ENCODE measurements at places on chromosomes 6 and 20. TPM values are rescaled to one million over a fixed set of nuclear protein-coding genes. Genes with fewer than 3 reads are reported as not detected.

DNA sequence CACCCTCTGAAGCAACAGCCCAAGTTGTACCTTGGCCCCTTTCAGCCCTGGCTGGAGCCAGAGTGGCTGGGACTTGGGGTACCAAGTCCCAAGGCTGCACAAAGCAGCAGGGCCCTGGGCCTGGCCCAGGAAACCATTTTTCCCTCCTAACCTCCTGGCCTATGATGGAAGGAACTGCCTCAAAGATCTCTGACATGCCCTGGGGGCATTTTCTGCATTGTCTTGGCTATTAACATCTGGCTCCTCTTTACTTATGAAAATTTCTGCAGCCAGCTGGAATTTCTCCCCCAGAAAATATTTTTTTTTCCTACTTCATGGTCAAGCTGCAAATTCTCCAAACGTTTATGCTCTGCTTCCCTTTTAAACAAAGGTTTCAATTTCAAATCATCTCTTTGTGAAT, 269.4 kb upstream of the CDYL start:
- H3K4me1 ChIP-seq, result no peaks in the 10 kb centered on the region
- peaks cover 33% of the 10 kb centered on the region for H3K27me3 ChIP-seq
- H3K27ac ChIP-seq, result no peak overlapping the region
- no peak overlapping the region for H3K4me3 ChIP-seq
- DNase-seq, result no peak

DNA sequence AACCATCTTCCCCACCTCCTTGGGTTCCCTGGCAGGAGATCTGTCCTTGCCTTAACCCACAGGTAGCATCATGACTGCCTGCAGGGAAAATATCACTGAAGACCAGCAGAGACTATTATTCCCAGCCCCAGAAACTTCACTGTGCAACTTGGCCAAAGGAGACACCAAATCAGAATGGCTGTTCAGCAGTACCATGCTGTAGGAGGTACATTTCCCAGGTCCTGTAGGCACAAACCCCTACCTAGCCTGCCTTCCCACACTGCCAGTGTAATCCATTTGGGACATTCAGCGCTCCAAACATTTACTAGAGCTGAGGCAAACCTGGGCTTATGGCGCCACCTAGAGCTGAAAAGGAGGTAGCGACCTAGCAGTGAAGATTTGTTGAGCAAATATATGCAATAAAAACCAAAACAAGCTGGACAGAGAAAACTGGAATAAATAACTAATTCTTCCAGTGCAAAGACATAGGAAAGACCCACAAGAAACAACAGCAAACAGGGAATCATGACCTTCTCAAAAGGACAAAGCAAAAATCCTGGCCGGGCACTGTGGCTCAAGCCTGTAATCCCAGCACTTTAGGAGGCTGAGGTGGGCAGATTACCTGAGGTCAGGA, 60.3 kb downstream of the VTA1 start:
- no peak overlapping the region for H3K27ac ChIP-seq
- H3K4me1 ChIP-seq, result no peaks in the 10 kb centered on the region
- H3K4me3 ChIP-seq, result no peak overlapping the region

Gene NOX3
- not detected for total RNA-seq

Gene SDHAF4
- 13.1 TPM for total RNA-seq

DNA sequence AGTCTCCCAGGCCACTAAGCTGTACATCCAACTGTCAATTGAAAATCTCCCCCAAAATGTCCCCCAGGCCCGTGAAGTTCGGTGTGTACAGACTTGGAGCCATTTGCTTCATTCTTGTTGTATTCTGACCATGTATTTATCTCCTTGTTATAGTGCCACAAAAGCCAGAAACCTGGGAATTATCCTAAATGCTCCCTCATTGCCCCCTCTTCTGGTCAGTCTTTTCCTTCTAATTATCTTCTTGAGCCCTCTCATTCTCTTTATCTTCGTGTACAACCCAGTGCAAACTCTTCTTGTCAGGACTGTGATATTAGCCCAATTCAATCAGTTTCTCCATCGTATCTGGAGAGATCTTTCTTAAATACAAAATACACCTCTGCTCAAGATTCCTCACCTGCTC, 64.7 kb downstream of the RFX6 start:
- no peak for DNase-seq
- no peaks in the 10 kb centered on the region for H3K36me3 ChIP-seq
- H3K27me3 ChIP-seq, result peaks cover 5% of the 10 kb centered on the region
- H3K4me3 ChIP-seq, result no peak overlapping the region

DNA sequence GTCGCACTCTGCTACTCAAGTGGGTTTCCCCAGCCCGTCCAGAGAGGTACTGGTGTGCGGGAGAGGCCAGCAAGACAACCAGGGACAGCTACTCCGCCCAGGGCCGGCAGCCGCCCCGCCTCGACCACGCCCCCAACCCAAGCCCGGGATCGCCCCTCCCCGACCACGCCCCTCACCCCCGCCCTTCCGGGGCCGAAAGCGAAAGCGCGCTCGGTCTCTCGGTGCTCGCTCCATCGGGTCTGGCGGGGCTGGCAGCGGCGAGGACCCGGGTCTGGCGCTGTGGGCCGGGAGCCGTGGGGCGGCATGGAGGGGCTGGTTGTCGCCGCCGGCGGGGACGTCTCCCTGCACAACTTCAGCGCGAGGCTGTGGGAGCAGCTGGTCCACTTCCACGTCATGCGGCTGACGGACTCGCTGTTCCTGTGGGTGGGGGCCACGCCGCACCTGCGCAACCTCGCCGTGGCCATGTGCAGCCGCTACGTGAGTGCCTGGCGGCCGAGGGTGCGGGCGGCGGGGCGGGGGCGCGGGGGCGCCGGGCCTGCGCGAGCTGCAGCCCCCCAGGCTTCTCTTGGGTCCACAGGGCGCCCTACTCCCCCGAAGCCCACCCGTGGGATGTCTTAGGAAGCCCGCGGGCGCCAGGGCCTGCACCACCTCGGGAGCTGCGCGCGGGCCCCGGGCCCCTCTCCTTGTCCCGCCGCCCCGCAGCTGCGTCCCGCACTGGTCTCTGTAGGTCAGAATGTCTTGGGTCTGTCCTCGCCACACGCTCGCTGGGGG, at the start of gene PSMG4:
Gene PSMG4, plus strand, starts transcription at position 228 of the 771 bp plus-strand sequence. Its CDS starts 76 bp downstream, at position 304.
- H3K4me3 ChIP-seq, result peak within 1 kb of the TSS; percentile 95
- DNase-seq, result peak; percentile 94
- H3K4me1 ChIP-seq, result peaks cover 33% of the 10 kb centered on the region
- peak within 1 kb of the TSS; percentile 96 for H3K27ac ChIP-seq

- H3K4me1 ChIP-seq, result no peaks in the 10 kb centered on the region
- H3K27ac ChIP-seq, result no peak overlapping the region
- no peaks in the 10 kb centered on the region for H3K36me3 ChIP-seq
Observed at GRCh38 chr6:123393331-123393730, 243.4 kb downstream of the TRDN start.

DNA sequence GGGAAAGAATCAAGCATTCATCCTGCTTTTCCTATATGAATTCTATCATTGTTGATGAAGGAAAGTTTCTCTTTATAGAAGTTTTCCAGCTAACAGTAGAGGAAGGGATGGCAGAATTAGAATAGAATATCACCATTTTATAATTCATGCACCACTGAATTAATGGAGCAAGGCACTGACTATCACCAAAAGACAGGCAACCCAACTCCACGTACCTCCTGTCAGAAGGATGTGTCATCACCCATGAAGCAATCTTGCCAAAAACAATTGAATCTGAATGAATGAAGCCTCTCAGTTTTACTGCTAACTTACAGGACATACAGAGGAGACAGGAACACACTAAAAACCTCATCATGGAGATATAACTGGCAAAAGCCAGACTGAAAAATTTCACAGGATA, 122.4 kb downstream of the NFATC2 start:
- no peak for DNase-seq
- H3K36me3 ChIP-seq, result peaks cover 47% of the 10 kb centered on the region
- peak overlapping the region; percentile 36 for H3K27ac ChIP-seq
- no peaks in the 10 kb centered on the region for H3K27me3 ChIP-seq
- H3K4me1 ChIP-seq, result peaks cover 39% of the 10 kb centered on the region

DNA sequence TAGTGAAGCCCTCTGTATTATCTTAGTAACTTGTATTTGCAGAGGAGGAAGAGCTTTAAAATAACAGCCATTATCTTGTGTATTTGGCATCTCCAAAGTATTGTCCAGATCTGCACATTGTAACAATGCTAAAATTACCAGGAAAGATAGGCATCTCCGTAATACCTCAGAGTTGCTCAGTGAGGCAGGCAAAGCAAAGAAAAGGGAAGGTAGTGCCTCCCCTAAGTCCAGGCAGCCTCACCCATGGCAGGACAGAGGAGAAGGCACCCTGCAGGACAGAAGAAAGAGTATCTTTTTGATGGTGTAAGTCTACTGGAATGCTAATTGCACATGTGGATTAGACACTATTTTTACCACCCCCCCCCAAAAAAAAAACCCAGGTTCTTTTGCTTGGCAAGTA, 13.6 kb upstream of the SSTR4 start:
- no peak for DNase-seq
- no peaks in the 10 kb centered on the region for H3K36me3 ChIP-seq
- H3K27me3 ChIP-seq, result no peaks in the 10 kb centered on the region
- H3K4me3 ChIP-seq, result no peak overlapping the region
- no peak overlapping the region for H3K27ac ChIP-seq
- no peaks in the 10 kb centered on the region for H3K4me1 ChIP-seq

GRCh38 chr6:121223212-121223611, 111.1 kb downstream of the TBC1D32 start:
- no peaks in the 10 kb centered on the region for H3K27me3 ChIP-seq
- H3K4me3 ChIP-seq, result no peak overlapping the region
- H3K4me1 ChIP-seq, result no peaks in the 10 kb centered on the region
- no peak overlapping the region for H3K27ac ChIP-seq

Gene OLIG3
- total RNA-seq, result 0.10 TPM

- no peak overlapping the region for H3K27ac ChIP-seq
- no peak overlapping the region for H3K4me3 ChIP-seq
- no peak for DNase-seq
Observed at GRCh38 chr20:55273149-55273548, 732.2 kb downstream of the CBLN4 start.

Gene MTHFD1L
- total RNA-seq, result 155 TPM

GRCh38 chr6:17987447-17987696, at the start of gene KIF13A:
Gene KIF13A (minus strand): TSS chr6:17987635. CDS start chr6:17987463, 172 bp downstream.
- DNase-seq, result no peak
- H3K4me3 ChIP-seq, result peak within 1 kb of the TSS; percentile 78

Gene WFDC5
- 0.23 TPM for total RNA-seq

- H3K27me3 ChIP-seq, result no peaks in the 10 kb centered on the region
- no peak for DNase-seq
- no peak overlapping the region for H3K4me3 ChIP-seq
- peaks cover 76% of the 10 kb centered on the region for H3K4me1 ChIP-seq
- H3K36me3 ChIP-seq, result peaks cover 86% of the 10 kb centered on the region
Observed at GRCh38 chr20:17961587-17961940, 7.0 kb downstream of the SNX5 start.

Gene PNPLA1
- total RNA-seq, result not detected

- H3K36me3 ChIP-seq, result no peaks in the 10 kb centered on the region
- H3K4me3 ChIP-seq, result no peak overlapping the region
- H3K27ac ChIP-seq, result no peak overlapping the region
- no peak for DNase-seq
- H3K4me1 ChIP-seq, result no peaks in the 10 kb centered on the region
Observed at GRCh38 chr6:66838764-66839163, 1131.7 kb upstream of the EYS start.

- no peak overlapping the region for H3K27ac ChIP-seq
- peaks cover 8% of the 10 kb centered on the region for H3K36me3 ChIP-seq
- peaks cover 2% of the 10 kb centered on the region for H3K4me1 ChIP-seq
- no peak for DNase-seq
Observed at GRCh38 chr6:136709429-136709828, 82.8 kb downstream of the MAP3K5 start.

DNA sequence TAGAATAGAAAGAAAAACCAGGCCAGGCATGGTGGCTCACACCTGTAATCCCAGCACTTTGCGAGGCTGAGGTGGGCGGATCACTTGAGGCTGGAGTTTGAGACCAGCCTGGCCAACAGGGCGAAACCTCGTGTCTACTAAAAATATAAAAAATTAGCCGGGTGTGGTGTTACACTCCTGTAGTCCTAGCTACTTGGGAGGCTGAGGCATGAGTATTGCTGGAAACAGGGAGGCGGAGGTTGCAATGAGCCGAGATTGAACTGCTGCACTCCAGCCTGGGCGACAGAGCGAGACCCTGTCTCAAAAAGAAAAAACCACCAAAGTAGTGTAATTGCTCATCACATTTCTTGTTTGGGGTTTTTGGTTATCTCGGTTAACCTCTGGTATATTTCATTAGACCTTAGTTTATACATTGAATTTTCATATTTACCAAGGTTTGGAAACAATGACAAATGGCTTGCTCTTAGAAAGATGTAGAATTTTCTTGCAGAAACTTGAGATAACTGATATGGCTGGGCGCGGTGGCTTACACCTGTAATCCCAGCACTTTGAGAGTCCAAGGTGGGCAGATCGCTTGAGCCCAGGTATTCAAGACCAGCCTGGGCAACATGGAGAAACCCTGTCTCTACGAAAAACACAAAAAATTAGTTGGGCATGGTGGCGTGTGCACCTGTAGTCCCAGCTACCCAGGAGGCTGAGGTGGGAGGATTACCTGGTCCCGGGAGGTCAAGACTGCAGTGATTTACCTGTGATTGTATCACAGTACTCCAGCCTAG, 14.2 kb downstream of the ITCH start:
- DNase-seq, result no peak
- H3K4me1 ChIP-seq, result peaks cover 26% of the 10 kb centered on the region
- H3K27me3 ChIP-seq, result no peaks in the 10 kb centered on the region
- H3K36me3 ChIP-seq, result peaks cover 26% of the 10 kb centered on the region

DNA sequence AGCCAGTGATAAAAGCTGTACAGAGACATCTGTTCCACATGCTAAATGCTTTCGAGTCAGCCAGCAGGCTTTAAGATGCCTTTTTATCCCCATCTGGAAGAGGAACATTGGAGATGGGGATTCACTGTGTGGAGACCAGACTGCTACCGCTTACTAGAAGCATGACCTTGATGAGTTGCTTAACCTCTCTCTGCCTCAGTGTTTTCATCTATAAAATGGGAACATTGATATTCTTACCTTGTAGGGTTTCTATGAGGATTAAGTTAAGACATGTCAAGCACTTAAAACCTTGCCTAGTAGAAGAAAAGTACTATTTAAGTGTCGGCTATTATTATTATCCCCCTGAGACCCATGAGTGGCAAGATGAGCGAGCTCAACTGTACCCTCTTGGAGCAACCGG, 165.3 kb upstream of the SNX9 start:
- no peaks in the 10 kb centered on the region for H3K36me3 ChIP-seq
- peaks cover 7% of the 10 kb centered on the region for H3K27me3 ChIP-seq
- DNase-seq, result no peak
- H3K4me1 ChIP-seq, result peaks cover 3% of the 10 kb centered on the region
- no peak overlapping the region for H3K27ac ChIP-seq
- H3K4me3 ChIP-seq, result no peak overlapping the region

DNA sequence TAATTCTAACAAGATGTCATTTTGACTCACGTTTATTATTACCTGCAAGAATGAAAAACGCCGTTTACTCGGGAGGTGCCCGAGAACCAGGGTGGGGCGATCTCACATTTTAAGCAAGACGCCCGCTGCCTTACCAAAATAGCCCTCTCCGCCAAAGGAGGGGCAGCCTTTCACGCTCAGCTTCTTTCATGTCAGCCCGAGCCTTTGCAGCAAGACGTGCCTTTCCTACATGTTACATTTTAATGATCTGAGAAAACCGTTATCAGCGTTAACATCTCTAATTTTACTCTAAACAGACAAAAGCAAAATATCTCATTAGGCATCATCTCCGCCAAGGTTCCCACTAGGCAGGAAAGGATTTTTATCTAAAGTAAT, 2.0 kb downstream of the BACH2 start:
- peak overlapping the region; percentile 94 for H3K4me3 ChIP-seq
- no peaks in the 10 kb centered on the region for H3K27me3 ChIP-seq
- DNase-seq, result no peak
- H3K27ac ChIP-seq, result peak overlapping the region; percentile 98
- H3K36me3 ChIP-seq, result peaks cover 58% of the 10 kb centered on the region

Gene ECT2L
- not detected for total RNA-seq

GRCh38 chr20:49583343-49583668, 15.4 kb upstream of the PTGIS start:
- H3K27ac ChIP-seq, result no peak overlapping the region
- no peaks in the 10 kb centered on the region for H3K4me1 ChIP-seq
- DNase-seq, result no peak
- no peak overlapping the region for H3K4me3 ChIP-seq
- H3K27me3 ChIP-seq, result peaks cover 35% of the 10 kb centered on the region
